ENCODE measurements at places on chromosomes 3 and 15.

DNA sequence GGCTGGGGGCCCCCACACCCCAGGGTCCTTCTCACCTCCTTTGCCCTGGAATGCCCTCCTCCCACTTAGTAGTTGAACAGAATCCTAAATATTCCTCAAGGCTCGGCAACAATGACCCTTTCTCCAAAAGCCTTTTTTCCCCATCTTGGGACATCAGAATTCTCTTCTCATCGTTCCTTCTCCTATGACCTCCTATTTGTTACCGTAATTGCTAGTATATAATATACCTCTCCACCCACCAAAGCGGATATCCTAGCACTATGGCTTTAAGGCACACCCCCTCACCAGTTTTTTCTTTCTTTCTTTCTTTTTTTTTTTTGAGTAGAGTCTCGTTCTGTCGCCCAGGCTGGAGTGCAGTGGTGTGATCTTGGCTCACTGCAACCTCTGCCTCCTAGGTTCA, 16.8 kb downstream of the HDAC11 start:
- no peak for DNase-seq

DNA sequence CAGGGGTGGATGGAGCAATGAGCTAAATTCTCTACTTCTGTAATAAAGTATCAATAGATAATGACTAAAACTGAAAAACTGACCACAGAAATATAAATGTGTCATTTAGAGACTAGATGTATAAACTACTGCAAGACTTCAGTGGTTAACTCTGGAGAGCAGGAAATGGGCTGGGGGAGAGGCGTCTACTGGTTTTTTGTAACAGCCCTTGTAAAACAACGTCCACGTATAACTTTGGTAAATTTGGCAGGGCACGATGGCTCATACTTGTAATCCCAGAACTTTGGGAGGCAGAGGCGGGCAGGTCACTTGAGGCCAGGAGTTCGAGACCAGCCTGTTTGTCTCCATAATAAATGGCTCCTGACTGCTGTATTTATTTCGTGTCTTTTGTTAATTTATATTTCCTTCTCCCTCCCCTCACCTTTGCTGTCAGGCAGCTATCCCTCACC, 12.5 kb downstream of the RAB27A start:
- DNase-seq: no peak

- no peak for DNase-seq
Observed at GRCh38 chr3:118116991-118117390, 917.7 kb downstream of the IGSF11 start.

DNA sequence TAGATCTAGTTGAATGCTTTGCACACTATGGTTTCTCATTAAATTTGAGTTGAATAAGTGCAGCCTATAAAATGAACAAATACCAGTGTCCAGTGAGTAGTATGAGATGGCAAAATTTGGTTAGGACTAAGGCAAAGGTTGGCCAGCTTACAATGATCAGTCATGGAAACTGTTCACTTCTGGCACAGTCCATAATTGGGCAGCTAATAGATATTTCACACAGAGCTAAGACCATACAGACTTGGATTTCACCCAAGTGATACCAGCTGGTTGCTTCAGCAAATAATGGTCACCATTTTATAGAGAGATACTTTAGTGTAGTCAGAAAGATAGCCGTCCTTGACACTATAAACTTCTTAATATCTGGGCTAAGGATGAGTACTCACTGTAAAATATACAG, 15.7 kb downstream of the GAP43 start:
- DNase-seq: no peak

- peak; percentile 57 for DNase-seq
Observed at GRCh38 chr3:172520301-172520831, 2.9 kb downstream of the TNFSF10 start.

DNA sequence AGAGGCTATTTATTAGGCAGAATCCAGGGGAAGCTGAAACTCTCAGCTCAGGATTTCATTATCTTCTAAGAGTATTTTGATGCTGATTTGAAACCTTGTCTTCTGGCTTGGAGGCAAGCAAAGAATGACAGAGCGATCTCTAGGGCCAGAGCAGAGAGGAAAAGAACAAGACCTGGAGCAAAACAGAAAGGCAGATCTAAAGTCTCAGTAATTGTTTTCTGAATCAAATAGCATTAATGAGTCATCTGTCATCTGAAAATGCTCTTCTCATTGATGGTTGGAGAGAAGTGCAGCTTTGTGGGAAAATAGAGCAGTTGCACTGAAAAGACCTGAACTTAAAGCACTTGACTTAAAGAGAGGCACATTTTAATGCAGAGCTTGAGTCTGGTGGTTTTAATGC, 385.9 kb downstream of the RAP2B start:
- no peak for DNase-seq

- DNase-seq: peak; percentile 13
Observed at GRCh38 chr3:9172851-9173321, 76.6 kb downstream of the SRGAP3 start.

GRCh38 chr3:191220908-191221307, 21.9 kb downstream of the OSTN start:
- DNase-seq: no peak

- DNase-seq: no peak
Observed at GRCh38 chr3:70775257-70775656, 462.8 kb upstream of the MDFIC2 start.

- DNase-seq: no peak
Observed at GRCh38 chr3:60140160-60140559, 1090.3 kb upstream of the CFAP20DC start.

DNA sequence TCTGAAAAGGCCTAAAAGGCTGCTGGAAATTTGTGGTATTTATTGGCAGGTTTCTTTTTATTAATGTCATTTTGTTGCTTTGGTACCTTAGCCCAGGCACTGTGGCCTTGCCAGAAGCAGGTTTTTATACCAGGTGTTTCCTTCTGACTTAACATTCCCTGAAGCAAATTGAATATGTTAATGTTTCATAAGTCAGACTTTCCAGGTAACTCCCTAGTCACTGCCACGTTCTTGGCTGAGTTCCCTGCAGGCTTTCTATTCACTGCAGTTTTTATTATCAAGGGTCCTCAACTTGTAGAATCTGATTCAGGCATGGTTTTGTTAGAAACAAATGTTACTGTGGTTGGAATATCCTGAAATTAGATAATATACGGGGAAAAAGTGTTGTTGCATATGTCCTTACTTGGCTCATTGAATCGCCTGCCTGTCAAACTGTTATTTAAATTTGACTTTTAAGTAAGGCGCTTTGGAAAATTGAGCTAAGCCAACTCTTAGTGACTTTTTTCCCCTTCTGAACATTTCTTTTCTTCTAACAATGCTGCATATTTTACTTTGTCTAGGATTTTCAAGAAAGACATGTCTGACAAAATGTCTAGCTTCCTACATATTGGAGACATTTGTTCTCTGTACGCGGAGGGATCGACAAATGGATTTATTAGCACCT, 22.9 kb downstream of the ITPR1 start:
- DNase-seq: no peak

DNA sequence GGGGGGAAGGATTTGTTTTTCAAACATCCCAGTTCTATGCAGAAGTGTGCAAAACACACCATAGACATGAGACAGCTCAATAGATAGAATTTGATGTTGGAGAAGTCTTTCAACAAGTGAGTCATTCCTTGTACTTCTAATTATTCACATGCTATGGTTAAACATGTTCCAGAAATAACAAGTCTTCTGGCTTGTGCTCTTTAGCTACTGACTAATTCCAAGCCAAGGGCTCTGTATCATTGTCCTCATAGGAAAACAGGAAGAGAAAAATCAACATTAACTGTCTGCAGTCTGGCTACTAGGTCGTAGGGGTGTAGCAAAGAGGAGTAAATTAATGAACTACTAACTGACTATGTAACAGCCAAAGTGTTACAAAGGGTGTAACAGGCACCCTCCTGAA, 25.8 kb downstream of the LDHAL6B start:
- peak; percentile 83 for DNase-seq

DNA sequence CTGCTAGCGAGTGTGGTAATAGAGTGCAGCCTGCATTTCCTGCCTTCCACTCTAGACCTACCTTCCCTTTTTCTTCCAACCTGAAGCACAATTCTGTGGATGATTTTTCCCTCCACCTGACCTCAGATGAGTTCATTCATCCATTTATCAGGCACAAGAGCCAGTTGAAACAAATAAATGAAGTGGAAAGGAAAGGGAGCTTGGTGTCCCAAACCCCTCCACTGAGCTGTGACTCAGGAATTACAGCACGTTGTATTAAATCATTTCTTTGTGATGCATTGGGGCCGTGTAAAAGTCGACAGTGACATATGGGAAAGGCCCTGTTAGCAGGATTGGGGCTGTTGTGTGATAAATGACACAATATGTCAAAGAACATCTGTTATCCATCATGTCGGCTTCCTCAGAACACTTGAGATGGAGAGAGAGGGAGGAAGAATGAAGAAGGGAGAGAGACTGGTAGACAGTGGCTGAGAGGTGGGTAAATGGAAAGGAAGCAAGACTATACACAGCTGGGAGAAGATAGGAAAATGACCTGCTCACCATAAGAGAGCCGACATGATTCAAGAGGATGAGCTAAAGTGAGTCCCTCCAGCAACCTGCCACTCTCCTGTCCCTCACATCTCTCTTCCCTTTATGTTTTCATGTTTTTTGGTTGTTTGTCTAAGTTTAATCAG, 366.0 kb downstream of the AGBL1 start:
- no peak for DNase-seq

DNA sequence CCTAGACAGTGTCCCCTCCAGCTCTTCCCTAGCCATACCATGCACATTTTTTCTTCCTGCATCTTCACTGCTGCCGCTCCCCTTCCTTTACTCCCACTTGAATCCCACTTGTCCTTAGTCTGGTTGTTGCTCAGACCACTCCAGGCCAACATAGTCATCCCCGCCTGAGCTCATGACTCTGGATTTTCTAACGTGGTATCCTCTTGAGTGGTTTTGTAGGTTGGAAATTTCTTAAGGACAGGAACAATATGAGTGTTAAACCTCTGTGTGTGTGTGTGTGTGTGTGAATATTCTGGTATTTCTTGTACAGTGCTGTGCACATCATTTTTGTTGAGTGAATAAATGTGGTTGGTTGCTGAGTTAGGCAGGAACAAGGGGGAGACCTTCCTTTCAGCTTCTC, 3.1 kb downstream of the BAHD1 start:
- no peak for DNase-seq

- DNase-seq: peak; percentile 78
Observed at GRCh38 chr3:138042043-138042442, 32.1 kb downstream of the CLDN18 start.

DNA sequence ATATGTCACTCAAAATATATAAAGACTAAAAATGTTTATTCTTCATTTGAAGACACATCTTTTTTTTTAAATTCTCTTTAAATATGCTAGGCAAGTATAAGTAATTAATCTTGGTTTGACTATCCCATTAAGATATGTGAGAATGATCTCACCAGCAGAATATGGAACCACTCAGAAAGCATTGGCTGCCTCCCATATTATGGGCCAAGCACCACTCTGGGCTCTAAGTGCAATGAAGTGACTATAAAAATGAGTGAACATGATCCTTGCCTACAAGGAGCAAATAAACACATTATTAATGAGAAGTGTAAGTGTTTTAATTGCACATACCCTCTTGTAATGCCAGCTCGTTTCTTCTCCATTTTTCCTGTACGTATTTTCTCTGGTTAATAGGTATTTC, 328.5 kb downstream of the NAALADL2 start:
- no peak for DNase-seq

DNA sequence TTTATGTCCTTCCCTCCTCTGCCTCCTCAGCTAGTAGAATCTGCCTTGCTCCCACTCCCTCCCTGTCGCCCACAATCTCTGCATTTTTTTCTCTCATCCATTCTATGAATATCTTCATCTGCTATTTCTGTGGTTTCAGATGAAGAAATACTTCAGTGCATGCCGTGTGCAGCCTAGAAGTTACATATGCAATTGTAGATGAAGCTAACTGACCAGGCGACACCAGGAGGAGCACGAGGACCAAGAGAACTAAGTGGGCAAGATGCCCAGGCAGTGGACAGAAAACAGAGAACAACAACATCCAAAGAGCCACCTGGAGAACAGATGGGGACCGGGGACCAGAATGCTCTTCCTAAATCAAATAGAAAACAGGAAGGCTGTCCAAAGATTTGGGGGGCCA, 121.4 kb upstream of the ATP11B start:
- DNase-seq: peak; percentile 20

DNA sequence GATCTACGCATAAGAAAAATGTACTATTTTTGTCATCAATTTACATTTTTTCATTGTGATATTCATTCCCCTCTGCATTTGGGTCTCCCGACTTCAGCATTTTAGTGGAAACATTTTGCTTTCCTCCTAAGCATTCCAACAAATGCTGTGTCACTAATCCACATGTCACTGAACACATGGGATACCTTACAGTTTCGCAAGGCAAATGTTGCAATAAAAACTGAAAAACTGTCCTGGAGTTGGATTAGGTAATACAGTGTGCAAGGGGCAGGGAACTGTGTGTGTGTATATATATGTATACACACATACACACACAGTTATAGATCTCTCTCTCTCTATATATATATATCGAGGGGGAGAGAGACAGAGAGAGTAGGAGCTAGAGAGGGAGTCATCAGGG, 632.2 kb downstream of the MAGI1 start:
- peak; percentile 2 for DNase-seq

All from EL (cell line).